ENCODE measurements at places on chromosomes 1 and 21.

DNA sequence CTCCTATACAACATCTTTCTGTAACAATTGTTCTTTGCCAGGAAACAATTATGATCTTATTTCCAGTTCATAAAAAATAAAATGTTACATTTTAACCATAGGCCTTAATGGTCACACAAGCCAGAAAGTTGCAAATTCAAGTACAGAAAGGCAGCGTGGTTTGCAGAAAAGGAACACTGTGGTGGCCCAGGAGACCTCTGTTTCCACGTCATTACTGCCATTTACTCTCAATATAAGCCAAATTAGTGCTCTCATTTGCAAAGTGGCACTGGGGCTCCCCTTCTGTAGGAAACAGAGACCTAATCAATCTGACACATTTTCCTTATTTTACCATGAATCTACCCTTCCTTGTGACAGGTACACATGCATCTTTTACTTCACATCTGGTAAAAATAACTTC is 79.3 kb upstream of the TLR5 start:
- no peak for DNase-seq

DNA sequence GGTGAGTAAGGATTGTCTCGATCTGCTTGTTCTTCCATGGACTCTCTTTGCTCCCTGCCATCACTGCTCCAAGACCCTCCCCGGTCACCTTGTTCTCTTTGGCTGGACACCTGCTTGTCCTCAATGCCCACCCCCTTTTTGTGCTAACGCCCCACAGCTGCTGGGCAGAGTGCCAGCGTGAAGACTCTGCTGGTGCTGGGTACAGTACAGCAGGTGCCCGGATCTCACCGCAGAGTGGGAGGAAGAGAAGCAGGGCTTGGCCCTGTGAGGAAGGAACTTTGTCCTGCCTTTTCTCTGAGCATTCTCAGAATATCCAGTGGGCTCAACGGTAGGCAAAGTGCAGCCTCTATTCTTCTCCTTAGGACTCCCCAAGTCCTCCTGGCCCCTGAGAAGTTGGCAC is 90.1 kb downstream of the PLXNA2 start:
- no peak for DNase-seq

DNA sequence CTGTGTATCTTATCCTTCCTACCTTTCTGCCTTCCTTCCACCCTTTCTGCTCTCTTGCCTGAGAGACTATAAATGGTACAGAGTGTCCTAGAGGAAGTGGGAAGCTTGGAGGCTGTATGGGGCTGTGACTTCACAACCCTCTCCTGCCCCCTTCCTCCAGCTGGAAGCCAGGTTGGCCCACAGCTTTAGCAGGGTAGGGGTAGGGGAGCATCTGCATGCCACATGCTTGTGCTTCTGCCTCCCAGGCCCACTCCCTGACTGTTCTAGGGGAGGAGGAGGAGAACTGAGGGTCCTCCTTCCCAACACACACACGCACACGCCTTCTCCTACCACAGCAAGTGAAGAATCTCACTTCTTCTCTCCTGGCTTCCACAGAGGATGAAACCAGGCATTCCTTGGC is 3.9 kb upstream of the SLC27A3 start:
- no peak for DNase-seq

DNA sequence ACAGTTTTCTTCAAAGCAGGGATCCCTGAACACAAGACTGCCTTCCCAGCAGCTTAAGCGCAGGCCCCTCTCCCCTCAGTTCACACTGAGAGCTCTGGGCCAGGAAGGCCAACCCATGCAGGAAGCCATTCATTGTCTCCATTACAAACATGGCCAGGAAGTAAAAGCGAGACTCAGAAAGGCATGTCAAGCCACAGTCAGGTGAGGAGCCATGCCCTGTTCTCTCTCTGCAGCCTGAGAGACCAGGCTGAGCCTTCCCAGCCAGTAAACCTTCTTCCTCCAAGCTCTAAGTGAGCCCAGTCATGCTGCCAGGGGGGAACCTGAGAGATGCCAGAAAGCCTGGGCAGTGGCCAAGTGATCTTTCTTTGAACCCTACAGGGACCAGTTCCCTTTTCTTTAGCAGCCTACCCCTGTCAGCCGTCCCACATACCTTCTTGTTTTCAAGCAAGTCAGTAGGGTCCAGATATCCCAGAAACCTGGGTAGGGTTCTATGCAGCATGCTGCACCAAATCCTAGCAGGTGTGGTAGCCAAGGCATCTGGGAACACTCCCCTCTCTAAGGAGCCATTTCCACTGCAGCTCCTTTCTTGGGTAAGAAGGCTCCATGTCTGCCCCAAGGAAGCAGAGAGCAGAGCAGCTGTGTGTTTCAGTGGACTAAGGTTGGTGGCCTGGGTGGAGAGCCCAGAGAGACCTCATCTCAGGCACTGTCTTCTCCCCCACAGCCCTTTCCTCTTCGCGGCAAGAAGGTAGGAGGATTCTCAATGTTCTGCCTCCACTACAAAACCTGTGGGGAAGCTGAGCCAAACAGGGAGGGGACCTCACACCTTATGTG is 977 bp downstream of the TRAF3IP3 start:
- no peak for DNase-seq

- no peak for DNase-seq
Measured at GRCh38 chr1:175906370-175906769, 163.0 kb upstream of the TNR start.

- no peak for DNase-seq
Measured at GRCh38 chr21:46517361-46517760, 58.7 kb downstream of the DIP2A start.

Measured in stimulated activated CD4-positive, alpha-beta T cell treated with anti-CD3 and anti-CD28 coated beads, Interleukin-1b, Interleukin-23, amount 100 ng/mL, for 24 hours (primary cell).